Amniotic stem cell (primary cell): ENCODE measurements at places on chromosomes 2 and 18.
A peak's percentile ranks its signal among the peaks of the same experiment; 100 is the strongest.

DNA sequence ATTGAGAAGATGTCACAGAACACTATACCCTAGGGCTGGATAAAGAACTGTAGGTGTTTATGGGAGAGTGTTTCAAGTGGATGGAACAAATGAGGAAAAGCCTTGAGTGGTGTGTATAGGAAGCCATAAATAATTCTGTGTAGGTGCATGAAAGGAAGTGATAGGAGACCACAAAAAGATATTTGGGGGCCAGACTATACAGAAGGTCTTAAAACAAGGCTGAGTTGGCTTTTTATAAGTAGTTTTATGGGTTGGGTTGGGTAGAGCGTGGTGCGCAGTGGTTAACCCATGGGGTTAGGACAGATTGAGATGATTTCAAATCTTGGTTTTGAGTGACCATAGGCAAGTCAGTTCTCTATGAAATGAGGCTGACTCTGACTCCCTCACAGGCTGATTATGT, 110.5 kb downstream of the PKP4 start:
- DNase-seq, result no peak

GRCh38 chr2:135212757-135213156, 160.7 kb downstream of the RAB3GAP1 start:
- DNase-seq, result no peak

- peak; percentile 80 for DNase-seq
Measured at GRCh38 chr18:63336366-63337099, 17.0 kb upstream of the BCL2 start.

- no peak for DNase-seq
Measured at GRCh38 chr2:152200101-152200500, 24.5 kb upstream of the STAM2 start.

GRCh38 chr18:6561420-6561861, 146.7 kb upstream of the L3MBTL4 start:
- DNase-seq, result no peak

DNA sequence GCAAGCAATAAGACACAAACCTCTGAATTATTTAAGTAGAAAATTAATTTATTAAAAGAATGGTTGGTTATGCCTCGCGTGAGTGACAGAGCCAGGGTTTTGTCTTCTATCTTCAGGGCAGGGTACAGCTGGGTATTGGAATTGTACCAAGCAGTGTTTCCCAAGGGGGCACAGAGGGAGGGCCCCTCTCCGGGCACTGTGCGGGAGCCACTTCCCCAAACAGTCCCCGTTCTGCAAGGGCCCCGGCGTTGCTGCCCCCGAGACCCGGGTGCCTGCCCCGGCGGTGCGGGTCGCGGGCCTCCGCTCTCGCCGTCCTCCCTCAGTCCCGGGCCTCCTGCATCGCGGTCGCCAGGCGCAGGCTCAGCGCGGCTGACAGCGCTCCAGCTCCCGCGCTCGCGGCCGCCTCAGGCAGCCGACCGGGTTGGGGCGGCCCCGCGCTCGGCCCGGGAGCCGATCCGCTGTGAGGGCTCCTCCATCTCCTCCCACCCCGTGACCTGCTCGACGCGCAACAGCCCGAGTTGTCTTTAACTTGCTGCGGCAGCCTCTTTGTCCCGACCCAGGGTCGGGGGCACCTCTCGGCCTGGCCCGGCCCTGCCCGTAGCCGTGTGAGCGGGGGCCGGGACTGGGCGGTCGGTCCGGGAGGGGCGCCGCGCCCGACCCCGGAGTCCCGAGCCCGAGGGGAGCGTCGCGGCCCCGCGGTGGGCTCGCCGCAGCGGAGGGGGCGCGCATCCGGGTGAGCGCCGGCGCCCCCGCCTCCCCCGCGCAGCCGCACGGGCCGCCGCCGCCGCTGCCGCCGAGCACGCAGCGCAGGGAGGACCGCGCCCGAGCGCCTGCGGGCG, 620 bp upstream of the GALNT1 start:
- DNase-seq, result no peak

GRCh38 chr2:200905618-200906296, 16.6 kb downstream of the NIF3L1 start:
- peak; percentile 19 for DNase-seq

DNA sequence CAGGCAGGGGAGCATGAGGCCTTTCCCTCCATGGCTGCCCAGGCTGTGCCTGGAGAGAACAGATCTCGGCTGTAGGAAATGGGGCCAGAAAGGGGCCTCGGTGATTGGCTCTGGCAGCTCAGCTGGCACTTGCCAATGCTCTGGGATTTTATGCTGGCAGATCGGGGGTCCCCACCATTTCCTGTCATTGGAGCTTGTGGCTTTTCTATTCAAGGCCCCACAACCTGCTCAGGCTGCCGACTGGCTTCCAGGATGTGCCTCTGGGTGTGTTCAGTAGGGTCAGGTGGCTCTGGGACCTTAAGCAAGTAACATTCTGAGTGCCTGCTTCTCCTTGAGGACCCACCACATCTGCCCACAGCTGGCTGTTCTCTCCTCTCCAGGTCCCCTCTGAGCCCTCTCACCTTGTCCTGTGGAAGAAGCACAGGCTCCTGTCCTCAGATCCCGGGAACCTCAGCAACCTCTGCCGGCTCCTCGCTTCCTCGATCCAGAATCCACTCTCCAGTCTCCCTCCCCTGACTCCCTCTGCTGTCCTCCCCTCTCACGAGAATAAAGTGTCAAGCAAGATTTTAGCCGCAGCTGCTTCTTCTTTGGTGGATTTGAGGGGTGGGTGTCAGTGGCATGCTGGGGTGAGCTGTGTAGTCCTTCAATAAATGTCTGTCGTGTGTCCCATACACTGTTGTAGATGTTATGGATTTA, 4.2 kb downstream of the GNLY start:
- no peak for DNase-seq

- DNase-seq, result no peak
Measured at GRCh38 chr2:195343942-195344530, 313.0 kb upstream of the SLC39A10 start.

- DNase-seq, result no peak
Measured at GRCh38 chr2:49753344-49753985, 599.1 kb upstream of the FSHR start.
